Esophagus squamous epithelium (tissue), 5 donors: ENCODE measurements at places on chromosomes 6 and 20. TPM values are rescaled to one million over a fixed set of nuclear protein-coding genes. Genes with fewer than 3 reads are reported as not detected.

The SPATA2 gene
- total RNA-seq, result 3.3 TPM

The TSPO2 gene
- not detected for total RNA-seq

The ANGPT4 gene
- not detected for total RNA-seq

The LY6G5C gene
- total RNA-seq, result 0.57 TPM

The AKAP12 gene
- total RNA-seq, result 1.7 TPM

The SLC22A23 gene
- 26.6 TPM for total RNA-seq

The NCOA3 gene
- 34.8 TPM for total RNA-seq

GRCh38 chr6:157386023-157386422, 5.0 kb downstream of the ZDHHC14 start:
- no peak for DNase-seq

DNA sequence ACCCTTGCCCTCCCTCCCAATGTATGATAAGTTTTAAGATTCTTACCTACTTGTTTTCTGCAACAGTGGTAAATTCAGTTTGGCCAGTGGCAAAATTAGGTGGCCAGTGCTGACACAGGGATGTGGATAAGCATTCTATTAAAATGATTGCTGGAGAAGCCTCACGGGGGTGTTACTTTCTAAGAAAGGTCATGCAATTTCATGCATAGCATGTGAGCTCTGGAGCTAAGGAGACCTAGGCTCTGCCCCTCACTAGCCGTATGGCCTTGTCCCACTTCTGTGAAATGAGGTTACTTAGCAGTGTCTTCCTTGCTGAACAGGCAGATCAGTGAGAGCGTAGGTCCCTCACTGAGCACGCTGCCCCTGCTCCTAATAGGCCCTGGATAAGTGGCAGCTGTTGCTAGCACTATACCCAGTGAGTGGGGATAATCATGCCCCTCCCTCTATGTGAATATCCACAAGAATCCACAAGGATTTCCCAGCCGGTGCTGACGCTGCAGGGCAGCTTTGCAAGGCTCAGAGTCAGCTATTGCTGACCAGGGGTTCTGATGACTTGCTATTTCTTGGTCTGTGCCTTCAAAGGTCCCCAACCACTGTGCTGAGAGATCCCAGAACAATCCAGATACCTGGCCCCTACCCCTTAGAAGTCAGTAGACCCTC, 86.5 kb upstream of the MRPS10 start:
- no peak for DNase-seq

- no peak for DNase-seq
Measured at GRCh38 chr20:36544134-36545018, 3.1 kb downstream of the MYL9 start.

- DNase-seq, result no peak
Measured at GRCh38 chr20:50403565-50404418, 106.4 kb upstream of the PTPN1 start.

GRCh38 chr6:138397128-138398122, 6.6 kb upstream of the HEBP2 start:
- no peak for DNase-seq

- no peak for DNase-seq
Measured at GRCh38 chr6:47727391-47727790, 29.0 kb downstream of the ADGRF4 start.

- DNase-seq, result no peak
Measured at GRCh38 chr6:168196881-168197635, 118.0 kb upstream of the FRMD1 start.

GRCh38 chr6:148140772-148141557, 201.7 kb upstream of the SASH1 start:
- DNase-seq, result no peak

DNA sequence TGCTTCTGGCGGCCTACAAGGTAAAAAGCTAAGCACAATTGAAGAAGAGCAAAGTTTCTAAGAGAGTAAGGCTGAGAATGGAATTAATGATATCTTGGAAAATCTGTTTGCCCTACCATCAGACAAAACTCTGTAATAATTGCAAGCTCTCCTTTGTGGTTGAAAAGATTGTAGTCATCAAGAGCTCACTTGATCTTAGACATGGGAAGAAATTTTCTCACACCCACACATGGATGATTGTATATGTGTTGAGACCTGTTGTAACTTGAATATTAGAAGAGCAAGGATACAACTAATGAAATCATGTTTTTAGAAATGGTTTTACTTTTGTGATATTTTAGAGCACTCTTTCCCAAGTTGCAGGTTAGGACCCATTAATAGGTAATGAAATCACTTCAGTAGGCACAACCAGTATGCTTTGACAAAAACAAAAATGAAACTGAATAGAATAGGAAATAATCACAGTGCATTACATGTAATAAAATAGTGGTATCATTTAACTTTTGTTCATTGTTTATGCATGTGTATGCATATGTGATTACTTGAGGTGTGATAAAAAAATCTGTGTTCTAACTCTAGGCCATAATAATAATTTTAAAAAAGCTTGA, 14.0 kb downstream of the DCBLD1 start:
- DNase-seq, result no peak

- no peak for DNase-seq
Measured at GRCh38 chr20:51800060-51800871, 2.1 kb downstream of the SALL4 start.

DNA sequence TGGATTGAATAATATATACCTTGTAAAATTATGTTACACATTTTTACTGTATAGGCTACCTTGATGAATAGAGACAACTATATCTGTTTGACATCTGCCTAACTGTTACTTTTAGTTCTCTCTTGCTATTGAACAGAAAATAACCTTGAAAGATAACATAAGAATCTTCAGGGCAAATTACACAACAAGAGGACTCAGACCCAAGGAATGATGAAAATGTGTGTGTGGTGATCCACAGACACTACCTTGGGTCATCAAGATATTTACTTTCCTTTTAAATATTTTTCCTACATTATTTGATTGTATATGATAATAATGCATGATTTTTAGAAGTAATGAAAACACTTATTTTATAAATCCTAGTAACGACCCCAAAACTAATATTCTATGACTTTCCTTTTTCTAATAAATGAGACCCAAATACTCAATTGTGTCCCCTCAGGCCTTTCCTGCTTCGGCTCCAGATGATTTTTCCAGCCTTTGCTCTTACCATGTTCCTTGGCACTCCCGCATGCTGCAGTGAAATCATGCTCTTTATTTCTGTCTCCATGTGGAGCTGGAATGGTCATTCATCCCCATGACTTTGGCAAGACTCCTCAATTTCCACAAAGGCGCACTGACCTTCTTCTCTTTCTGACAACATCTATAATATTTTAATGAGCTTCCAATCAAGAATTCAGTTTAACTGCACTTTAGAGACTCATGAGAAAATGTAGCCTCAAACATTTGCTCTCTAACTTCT, 187.6 kb downstream of the EPM2A start:
- DNase-seq, result no peak

DNA sequence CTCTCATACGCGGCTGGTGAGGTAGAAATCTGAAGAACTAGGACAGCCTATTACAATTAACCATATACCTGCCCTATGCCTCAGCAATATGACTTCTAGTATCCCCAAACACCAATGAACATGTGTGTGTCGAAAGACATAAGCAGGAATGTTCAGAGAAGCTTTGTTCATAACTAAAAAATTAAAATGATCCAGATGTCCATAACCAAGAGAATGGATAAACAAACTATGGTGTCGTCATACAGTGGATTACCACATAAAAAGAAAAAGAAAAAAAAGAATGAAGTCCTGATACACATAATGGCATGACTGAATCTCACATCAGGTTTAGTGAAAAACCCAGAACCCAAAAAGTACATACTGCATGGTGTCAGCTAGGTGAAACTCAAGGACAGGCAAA, 73.9 kb downstream of the MDN1 start:
- no peak for DNase-seq

DNA sequence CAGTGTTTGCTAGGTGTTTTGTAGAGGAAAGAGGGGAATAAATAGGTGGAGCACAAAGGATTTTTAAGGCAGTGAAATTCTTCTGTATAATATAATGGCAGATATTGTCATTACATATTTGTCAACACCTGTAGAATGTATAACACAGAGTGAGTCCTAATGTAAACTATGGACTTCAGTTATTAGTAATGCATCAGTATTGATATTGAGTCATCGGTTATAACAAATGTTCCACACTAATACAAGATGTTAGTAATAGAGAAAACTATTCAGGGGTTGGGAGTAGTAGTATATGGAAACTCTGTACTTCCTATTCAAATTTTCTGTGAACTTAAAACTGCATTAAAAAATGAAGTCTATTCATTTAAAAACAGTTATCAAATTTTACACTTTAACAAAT, 299.2 kb downstream of the UBE3D start:
- no peak for DNase-seq

DNA sequence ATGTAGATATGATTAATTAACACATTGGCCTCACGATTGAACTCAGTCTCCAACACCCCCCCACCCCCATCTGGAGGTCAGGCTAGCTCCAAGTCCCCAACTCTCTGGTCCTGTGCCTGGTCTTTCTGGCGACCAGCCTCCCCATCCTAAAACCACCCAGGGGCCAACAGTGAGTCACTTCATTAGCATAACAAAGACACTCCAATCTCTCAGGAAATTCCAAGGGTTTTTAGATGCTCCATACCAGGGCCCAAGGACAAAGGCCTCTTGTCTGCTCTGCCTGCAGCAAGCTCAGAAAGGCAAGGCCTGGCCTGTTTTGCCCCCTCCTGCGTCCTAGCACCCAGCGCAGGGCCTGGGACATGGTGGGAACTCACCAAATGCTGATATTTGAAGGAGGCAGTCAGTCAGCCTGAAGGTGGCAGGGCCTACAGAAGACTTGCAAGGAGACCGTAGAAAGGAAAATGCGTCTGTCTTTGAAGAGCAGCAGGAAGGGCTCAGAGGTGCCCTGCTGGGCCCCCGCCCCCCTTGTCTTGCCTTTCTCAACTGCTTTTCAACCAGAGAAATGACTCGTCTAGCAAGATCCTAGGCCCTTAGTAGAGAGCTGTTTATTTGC, 184.7 kb downstream of the CDH4 start:
- no peak for DNase-seq

DNA sequence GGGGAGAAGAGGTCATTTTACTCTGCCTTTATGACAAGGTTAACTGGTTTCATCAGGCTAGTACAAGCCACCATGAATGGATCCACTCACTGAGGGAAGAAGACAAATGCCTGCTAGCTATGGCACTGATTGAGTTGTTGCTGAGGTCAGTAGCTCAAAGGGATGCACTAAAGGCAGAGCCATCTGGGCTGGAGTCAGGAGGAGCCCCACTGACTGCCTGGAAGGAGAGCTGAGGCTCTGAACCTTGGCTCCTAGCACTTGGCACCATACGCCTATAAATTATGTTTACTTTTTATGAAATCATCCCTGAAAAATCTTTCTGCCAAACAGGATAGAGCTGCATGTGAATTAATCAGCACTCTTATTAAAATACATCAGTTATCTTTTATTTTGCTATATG, 104.6 kb downstream of the DTD1 start:
- DNase-seq, result no peak

- DNase-seq, result no peak
Measured at GRCh38 chr6:6987749-6988148, 120.0 kb upstream of the RREB1 start.

GRCh38 chr20:21380711-21381110, 16.6 kb downstream of the NKX2-4 start:
- no peak for DNase-seq

DNA sequence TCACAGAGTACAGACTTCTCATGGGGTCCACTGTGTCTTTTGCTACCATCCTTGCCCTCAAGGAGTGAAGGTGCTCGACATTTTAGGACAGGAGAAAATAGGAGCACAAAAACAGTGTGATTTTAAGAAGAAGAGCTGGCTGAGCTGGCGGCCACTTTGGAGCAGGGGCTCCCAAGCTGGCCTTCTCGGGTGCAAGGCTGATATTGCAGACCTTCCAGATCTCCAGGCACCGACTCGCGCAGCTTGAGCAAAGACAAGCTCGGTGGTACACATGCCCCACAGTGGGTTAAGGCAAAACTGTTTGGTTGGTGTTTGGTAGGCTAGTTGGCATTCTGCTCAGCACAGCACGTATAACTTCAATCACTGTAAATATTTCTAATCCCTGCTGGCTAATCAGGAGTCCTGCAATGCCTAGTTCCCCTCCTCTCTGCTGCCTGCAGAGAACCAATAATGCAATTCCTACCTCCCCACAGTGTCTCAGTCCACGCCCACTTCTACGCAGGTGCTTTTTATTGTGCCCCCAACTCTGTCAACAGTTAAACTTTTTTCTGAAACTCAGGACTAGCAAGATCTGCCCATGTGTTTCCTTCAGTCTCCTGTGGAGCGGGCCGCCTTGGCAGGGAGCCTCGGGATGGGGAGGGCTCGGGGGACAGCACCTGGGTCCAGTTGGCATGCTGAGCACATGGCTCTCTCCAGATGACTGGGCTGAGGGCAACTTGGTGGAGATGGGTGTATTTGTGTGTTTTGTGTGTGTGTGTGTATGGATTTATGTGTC, 12.7 kb upstream of the SMOC2 start:
- no peak for DNase-seq

DNA sequence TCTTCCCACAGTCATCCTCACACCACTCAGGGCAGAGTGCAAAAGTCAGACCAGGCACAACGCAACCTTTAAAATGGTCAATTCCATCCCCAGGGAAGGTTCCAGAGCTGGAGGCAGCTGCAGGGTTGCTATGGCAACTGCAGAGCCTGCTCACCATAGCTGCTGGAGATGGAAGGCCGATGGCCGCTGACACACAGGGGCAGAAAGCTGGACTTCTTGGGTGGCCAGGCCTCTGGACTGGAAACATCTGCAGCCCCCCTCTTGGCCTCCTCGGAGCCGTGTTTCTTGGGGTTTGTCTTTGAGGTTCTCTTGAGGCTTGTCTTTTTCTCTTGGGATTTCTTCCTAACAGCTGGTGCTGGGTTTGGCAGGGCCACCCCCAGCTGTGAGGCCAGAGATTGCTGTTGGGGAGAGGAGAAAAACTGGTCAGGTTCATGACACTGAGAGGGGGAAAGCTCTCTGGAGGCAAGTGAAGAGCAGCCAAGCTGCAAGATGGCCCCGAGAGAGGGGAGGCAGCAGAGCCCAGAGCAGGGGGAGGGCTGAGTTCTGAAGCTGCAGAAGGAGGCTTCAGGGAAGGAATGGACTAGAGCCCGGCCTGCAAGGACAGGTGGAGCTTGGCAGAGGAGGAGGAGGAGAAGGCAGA, 10.2 kb downstream of the BNIP5 start:
- no peak for DNase-seq

- no peak for DNase-seq
Measured at GRCh38 chr20:43446361-43446879, 11.3 kb upstream of the SRSF6 start.

- no peak for DNase-seq
Measured at GRCh38 chr6:32086661-32087573, 22.2 kb downstream of the TNXB start.
